Stimulated activated CD4-positive, alpha-beta T cell treated with anti-CD3 and anti-CD28 coated beads, Interleukin-15, amount 100 ng/mL, for 1 hour (primary cell): ENCODE measurements at places on chromosomes 2 and 18.

DNA sequence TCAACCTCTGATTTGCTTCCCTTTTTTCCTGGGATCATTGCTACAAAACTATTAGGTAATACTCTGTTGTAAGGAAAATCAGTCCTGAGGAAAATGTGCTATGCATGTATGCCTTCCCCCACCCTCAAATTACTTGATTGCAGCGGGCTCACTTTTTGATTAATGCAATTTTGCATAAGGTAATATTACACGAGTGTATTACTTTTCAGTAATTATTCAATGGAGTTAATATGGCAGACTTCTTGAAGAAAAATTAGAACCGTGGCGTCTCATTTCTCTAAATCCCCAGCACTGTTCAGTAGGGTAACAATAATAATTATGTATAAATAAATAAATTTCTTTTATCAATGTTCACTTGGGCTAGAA, 527.6 kb upstream of the FANCL start:
- DNase-seq, result no peak

- no peak for DNase-seq
Observed at GRCh38 chr2:178345951-178346350, 105.0 kb downstream of the PRKRA start.

DNA sequence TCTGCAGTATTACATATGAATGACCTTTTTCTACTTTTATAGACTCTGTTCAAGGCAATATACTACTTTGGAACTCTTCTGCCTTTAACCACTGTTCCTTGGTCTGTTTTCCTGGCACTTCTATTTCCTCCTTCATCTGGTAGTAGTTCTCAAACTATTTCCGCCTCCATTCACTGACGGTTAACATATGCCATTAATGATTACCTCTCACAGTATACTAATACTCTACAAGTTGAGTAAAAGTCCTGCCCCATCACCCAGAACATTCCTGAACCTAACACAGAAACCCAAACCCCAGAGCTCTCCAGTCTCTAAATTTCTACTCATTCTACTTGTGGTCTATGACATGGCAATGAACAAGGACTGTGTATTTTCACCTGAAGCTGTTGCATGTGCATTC, 4.5 kb downstream of the GFPT1 start:
- no peak for DNase-seq

DNA sequence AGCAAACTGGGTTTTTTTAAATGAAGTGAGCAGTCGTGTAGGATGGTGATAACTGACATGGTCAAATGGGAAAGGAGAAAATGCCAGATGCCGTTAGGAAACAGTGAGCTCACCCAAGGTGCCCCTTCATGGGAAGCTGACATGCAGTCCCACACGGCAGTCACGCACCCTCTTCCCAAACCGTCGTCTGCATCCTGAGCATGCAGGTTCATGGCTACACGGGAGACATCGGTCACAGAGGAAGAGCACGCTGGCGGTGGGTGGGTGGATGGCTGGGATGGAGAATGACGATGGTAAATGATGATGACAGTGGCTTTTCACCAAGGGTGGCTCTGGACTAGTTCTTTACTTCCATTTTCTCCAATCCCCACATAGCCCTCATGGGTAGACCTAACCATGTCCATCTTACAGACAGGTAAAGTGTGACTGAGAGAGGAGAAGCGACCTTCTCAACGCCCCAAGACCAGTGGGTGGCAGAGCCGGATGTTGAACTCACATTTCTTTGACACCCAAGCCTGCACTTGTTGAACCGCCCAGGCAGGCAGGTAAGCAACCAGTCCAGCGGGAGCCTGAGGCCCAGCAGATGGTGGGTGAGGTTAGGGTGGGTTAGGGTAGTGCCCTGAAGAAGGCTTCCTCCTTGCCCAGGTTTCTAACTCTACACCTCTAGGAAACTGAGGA, 44.5 kb downstream of the TNS1 start:
- no peak for DNase-seq

DNA sequence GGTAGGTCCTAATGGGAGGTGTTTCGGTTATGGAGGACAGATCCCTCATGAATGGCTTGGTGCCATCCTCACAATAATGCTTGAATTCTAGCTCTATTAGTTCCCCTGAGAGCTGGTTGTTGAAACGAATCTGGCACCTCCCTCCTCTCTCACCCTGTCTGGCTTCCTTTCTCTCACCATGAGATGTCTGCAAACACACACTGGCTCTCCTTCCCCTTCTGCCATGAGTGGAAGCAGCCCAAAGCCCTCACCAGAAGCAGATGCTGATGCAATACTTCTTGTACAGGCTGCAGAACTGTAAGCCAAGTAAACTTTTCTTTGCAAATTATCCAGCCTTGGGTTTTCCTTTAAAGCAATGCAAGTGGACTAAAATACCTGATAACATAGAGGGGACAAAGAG, 86.6 kb downstream of the RND3 start:
- no peak for DNase-seq

- no peak for DNase-seq
Observed at GRCh38 chr2:112887964-112888749, 22.8 kb upstream of the IL37 start.

- no peak for DNase-seq
Observed at GRCh38 chr2:3745920-3746319, 42.5 kb downstream of the DCDC2C start.

GRCh38 chr2:108403494-108403893, 25.7 kb downstream of the SULT1C4 start:
- DNase-seq, result no peak

GRCh38 chr2:33607251-33607721, 8.2 kb upstream of the FAM98A start:
- no peak for DNase-seq

DNA sequence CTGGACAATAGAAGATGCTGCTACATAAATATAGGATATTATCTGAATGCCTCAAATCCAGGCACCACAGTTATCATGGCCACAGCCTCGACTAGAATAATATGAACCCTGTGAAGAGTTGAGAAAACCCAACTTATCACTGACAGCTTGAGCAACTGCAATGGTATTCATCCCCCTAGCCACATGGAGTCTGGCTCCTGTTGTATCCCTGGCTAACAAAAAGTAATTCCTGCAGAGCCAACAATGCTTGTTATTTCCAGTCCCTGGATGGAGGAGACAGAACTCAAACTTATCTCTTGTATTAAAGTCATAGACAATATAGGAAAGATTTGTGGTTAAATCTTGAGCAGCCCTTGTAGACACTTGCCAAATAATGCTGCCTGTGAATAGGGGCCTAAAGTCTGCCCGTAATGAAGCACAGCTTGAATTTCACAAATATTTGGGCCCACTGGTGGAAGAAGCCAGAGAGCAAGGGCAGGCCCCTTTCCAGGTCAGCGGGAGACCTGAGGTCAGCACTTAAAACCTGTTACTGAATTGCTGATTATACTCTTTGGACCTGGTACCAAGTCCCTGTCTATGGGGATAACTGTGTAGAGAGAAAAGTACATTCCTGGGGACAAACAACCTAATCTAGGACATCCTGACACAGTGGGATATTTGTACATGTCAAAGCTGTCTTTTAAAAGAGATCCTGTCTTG, 28.4 kb upstream of the SUCLG1 start:
- DNase-seq, result no peak
